Neural crest cell (in vitro differentiated cells): ENCODE measurements at places on chromosomes 13 and 19.
A peak's percentile ranks its signal among the peaks of the same experiment; 100 is the strongest.

- peak; percentile 79 for DNase-seq
Observed at GRCh38 chr19:45670670-45671453, 2.8 kb downstream of the GIPR start.

GRCh38 chr13:79528356-79528755 is 47.4 kb downstream of the NDFIP2 start:
- no peak for DNase-seq

GRCh38 chr13:37777676-37778075 is 91.9 kb downstream of the TRPC4 start:
- no peak for DNase-seq

GRCh38 chr13:51583469-51583874 is 790 bp upstream of the WDFY2 start:
- no peak for DNase-seq

DNA sequence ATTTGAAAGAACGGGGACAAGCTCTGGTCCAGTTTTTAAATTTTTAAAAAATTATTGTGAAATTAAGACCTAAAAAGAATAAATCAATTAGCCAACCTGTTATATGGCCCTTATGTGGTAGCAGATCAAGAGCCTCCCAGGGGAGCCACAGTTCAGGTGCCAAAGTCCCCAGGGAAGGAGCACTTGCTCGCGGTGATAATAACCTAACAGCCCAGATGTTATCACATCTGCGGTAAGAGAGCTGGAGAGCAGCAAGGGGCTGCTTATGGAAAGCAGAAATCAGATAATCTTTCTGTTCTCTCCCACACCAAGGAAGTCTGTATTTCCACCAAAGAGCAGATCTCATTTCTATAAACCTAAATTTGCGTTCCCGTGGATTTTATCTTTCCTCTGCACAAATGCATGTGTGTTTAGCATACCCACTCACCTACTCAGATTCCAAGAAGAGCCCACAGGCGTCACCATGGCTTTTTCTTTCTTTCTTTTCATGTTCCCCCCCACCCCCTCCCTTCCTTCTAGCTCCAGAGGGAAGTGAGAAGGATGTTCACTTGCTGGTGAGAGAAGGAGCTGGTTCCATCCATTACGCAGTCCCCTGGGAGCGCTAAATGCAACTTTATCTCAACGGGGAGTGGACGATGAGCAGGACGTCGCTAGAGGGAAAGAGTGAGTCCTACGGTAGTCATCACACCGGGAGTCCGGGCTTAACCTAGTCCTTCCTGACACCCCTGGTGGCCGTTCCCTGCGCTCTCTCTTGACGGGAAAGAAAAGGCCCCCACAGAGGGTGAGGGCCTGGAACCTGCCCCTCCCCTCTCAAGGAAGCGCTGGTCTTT is 1.6 kb upstream of the POU4F1 start:
- no peak for DNase-seq

GRCh38 chr13:96475103-96475502 is 385.2 kb downstream of the HS6ST3 start:
- no peak for DNase-seq

DNA sequence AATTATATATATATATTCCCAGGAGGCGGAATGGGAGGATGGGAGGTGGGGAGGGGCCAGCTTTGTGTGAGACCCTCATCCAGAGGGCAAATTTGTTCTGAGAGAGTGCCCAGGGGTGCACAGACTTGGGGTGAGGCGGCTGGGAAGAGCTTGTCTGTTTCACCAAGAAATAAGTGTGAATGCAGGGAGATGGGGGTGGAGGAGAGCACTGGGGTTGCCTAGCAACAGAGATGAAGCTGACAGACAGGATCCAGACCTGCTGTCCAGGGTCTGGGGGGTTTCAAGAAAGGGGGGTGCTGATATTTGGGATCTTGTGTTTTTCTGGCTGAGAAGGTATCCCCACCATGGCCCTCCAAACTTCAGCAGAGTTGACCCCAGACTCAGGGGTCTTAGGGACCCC is 18.6 kb upstream of the TNFAIP8L1 start:
- DNase-seq, result no peak

- no peak for DNase-seq
Observed at GRCh38 chr13:84528408-84529070, 646.3 kb upstream of the SLITRK1 start.

DNA sequence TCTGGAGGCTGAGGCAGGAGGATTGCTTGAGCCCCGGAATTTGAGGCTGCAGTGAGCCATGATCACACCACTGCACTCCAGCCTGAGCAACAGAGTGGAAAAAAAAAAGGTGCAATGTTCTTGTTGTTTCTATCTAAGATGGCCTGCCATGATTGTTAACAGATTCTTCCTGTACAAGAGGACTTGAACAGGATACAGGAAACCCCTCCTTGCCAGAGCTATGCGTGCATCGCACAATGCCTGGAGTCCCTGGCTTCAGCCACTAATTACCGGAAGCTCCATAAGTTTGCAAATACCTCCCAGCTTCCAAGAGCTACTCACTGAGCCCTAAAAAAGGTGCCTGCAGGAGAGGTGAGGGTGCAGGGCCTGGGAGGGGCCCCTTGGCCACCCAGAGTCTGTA is 13.1 kb upstream of the HIF3A start:
- DNase-seq, result no peak

DNA sequence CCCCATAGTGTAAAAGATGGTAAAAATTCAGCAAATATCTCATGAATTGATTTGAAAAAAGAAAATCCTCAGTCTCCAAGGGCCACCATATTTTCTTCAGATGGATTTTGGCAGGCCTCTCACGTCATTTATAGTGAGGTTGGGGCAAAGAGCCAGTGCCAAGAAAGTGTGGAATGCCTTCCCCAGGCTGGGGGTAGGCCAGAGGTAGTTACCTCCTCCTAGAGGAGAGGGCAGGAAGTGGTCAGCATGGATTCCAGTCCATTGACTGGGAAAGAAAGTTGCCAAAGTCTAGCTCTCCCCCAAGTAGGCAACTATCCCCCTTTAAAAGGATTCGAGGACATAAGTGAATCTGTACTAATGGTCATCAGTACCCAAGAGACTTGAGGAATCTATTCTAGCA is 68.4 kb upstream of the KCTD4 start:
- no peak for DNase-seq

- no peak for DNase-seq
Observed at GRCh38 chr19:19597809-19598306, 20.6 kb downstream of the PBX4 start.

- DNase-seq, result no peak
Observed at GRCh38 chr19:10238172-10238783, 7.1 kb upstream of the S1PR2 start.

- no peak for DNase-seq
Observed at GRCh38 chr13:79936368-79937136, 404.4 kb downstream of the SPRY2 start.

GRCh38 chr13:99657848-99658260 is 156.6 kb downstream of the TM9SF2 start:
- DNase-seq, result peak; percentile 41

DNA sequence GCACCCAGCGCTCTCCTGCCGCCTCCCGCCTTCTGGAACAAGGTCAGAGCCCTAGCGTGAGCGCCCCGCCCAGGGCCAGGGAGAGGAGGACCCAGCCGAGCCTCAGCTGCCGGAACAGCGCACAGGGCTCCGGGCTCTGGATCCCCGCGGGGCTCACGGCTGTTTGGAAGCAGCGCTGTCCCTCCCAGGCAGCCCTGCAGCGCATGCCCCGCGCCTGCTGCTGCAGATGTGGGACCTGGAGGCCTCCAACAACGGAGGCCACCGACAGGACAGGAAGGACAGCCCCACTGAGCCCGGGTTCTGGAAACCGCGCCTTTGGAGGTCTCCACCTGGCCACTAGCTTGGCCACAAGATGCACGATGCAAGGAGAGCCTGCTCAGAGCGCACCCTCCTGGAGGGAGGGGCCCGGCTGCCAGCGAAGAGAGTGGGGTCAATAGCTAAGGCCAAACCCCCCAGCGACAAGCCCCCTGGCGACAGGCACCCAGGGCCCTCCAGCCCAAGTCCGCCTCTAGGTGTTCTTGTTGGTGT is 12.6 kb downstream of the ZSCAN18 start:
- no peak for DNase-seq

DNA sequence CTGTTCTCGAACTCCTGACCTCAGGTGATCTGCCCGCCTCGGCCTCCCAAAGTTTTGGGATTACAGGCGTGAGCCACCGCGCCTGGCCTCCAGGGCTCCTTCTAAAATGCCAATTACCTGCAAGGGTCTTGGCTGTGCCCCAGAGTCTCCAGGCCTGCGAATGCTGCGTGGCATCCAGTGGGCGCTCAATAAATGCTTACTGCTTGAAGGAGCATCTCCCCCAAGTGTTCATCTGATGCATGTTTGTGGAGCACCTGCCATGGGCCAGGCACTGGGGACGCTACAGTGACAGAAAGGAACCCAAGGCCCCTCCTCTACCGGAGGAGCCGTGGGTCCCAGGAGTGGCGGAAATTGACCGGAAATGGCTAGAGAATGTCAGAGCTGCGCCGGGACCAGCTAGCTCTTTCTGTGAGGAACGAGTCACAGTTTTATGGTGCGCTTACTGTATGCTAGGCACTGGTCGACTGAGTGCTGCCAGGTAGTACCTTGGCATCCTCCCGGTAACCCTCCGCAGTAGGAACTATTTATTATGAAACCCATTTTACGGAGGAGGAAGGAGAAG is 14.2 kb downstream of the ANKRD24 start:
- DNase-seq, result no peak

DNA sequence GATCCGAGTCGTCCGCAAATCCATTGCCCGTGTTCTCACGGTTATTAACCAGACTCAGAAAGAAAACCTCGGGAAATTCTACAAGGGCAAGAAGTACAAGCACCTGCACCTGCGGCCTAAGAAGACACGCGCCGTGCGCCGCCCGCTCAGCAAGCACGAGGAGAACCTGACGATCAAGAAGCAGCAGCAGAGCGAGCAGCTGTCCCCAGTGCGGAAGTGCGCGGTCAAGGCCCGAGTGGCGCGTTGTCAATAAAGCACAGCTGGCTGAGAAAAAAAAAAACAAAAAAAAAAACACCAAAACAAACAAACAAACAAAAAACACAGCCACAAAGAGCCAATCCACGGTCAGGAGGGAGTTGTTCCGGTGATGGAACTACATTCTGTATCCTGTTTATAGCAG is 4.7 kb upstream of the GNA15 start:
- no peak for DNase-seq

- no peak for DNase-seq
Observed at GRCh38 chr19:1432507-1432887, 5.7 kb upstream of the RPS15 start.

DNA sequence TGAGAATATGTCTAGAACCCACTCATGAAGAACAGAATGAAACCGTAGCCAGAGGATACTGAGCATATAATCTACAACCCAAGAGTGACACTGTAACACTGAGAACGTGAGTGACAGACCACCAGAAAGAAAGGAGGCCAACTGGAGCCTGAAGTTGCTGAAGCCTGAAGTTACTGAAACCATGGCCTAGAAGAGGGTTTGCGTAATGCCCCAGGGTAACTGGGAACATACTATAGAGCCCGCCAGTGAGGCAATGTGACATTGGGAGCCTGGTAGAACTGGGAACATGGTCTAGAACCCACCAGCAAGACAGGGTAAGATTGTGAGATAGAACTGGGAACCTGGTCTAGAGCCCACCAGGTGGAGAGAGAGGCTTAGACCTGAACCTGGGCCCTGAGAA is 15.5 kb upstream of the TNFSF14 start:
- no peak for DNase-seq

DNA sequence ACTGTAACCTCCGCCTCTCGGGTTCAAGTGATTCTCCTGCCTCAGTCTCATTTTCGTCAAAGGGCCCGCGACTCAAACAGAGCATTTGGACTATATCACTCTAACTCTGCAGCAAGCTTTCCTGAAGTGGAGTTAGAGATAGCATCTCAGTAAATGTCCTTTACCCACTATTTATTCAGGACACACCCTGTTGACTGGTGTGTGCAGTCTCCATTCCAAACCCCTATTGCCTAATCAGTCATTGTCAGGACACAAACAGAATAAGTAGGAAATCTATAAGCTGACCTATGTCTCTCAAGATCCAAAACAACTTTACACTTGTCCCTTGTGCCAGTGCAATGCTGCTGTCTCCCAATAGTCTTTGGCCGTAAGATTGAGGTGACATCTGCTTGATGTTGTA is 1.4 kb downstream of the ZNF222 start:
- no peak for DNase-seq
